ENCODE measurements at places on chromosomes 5 and 9.

GRCh38 chr5:80147119-80147815 lies 108.6 kb downstream of the SERINC5 start:
- no peak for DNase-seq

- no peak for DNase-seq
These were observed 529.3 kb downstream of the BNC2 start for GRCh38 chr9:16341177-16341576.

DNA sequence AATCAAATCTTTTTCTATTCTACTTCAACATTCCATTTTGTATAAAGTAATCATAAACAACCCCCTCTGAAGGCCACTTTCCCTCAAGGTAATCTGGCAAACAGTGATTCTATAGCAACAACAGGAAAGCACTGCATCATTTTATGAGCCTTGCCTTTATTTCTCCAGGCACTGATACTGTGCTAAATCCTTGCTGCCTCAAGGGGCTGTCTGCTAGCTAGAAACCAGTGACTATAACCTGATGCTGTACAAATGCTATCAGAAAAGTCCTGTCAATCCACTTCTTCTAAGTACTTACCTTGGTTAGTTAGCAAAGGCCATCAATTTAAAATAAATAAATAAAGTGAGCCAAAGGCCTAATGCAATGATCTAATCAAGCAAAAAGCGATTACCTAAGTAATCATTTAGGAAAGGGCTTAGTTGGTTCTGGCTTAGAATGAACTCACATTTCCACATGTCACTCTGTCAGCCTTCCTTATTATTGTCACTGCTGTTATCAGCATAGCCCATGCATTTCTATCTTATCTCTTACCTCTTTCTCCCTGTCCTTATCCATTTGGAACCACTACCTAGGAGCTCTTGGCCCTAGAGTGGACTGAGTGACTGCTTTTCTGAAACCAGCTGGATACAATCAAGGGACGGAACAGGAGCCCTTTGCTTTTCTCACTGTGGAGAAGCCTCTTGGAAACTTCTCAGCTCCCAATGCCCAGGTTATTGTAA lies 246.1 kb upstream of the MEF2C start:
- no peak for DNase-seq

DNA sequence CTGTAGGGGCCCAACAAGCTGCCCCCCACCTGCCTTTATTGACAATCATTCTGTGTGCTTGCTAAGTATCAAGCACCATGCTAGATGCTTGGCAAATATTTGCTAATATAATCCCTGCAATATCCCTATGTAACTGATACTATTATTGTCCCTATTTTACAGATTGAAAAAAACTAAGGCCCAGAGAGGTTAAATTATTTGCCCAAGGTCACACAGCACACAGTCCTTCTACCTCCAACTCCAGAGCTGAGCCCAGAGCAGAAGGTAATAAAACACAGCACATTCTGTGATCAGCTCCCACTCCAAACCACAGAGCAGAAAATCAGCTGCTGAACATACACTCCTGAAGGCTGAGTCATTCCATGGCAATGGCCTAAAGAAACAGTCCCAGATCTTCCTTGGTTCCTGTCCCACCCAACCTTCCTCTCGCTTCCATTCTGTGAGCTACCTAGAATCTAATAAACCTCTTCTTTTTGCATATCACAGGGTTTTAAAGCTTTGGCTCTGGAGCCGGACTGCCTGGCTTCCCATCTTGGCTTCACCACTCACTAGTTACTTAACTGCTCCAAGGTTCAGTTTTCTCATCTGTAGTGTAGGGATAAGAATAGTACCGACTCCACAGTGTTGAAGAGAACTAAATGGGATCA lies 66.7 kb upstream of the ADRA1B start:
- DNase-seq: no peak
